ENCODE measurements at places on chromosomes 4 and X.

GRCh38 chr4:56909086-56909894, 1.6 kb downstream of the REST start:
- peaks cover 51% of the 10 kb centered on the region for H3K4me1 ChIP-seq
- peak; percentile 77 for DNase-seq
- peaks cover 9% of the 10 kb centered on the region for H3K27me3 ChIP-seq
- H3K36me3 ChIP-seq: peaks cover 28% of the 10 kb centered on the region
- H3K27ac ChIP-seq: peak overlapping the region; percentile 95

- no peak overlapping the region for H3K4me3 ChIP-seq
- no peaks in the 10 kb centered on the region for H3K27me3 ChIP-seq
- H3K27ac ChIP-seq: peak overlapping the region; percentile 75
- DNase-seq: peak; percentile 77
- peaks cover 38% of the 10 kb centered on the region for H3K36me3 ChIP-seq
Measured at GRCh38 chr4:102734591-102735385, 26.0 kb downstream of the MANBA start.

DNA sequence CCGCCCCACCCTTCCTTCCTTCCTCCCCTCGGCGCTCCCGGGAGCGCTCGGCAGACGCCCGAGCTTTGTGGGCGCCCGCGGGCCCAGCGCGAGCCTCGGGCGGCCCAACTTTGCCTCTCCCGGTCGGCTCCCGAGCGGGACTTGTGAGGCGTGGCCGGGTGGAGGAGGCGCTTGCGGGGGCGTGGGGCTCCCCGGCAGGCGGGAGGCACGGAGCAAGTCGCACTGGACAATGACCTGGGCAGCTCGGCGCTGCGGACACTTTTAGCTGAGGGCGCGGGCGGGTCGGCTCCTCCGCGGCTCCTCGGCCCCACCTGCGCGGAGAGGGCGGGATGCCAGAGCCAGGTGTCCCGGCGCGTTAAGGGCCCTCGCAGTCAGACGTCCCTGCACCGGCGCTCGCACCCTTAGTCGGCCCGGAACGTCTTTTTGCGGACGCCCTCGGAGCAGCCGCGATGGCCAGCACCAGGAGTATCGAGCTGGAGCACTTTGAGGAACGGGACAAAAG, 385 bp downstream of the DCLK2 start:
- H3K27ac ChIP-seq: no peak overlapping the region
- H3K27me3 ChIP-seq: peaks cover 72% of the 10 kb centered on the region
- no peak for DNase-seq
- peaks cover 11% of the 10 kb centered on the region for H3K4me1 ChIP-seq

GRCh38 chr4:126242679-126243390, 928.1 kb downstream of the FAT4 start:
- no peaks in the 10 kb centered on the region for H3K4me1 ChIP-seq
- DNase-seq: no peak
- H3K27me3 ChIP-seq: no peaks in the 10 kb centered on the region
- no peaks in the 10 kb centered on the region for H3K36me3 ChIP-seq
- no peak overlapping the region for H3K27ac ChIP-seq
- H3K4me3 ChIP-seq: no peak overlapping the region

DNA sequence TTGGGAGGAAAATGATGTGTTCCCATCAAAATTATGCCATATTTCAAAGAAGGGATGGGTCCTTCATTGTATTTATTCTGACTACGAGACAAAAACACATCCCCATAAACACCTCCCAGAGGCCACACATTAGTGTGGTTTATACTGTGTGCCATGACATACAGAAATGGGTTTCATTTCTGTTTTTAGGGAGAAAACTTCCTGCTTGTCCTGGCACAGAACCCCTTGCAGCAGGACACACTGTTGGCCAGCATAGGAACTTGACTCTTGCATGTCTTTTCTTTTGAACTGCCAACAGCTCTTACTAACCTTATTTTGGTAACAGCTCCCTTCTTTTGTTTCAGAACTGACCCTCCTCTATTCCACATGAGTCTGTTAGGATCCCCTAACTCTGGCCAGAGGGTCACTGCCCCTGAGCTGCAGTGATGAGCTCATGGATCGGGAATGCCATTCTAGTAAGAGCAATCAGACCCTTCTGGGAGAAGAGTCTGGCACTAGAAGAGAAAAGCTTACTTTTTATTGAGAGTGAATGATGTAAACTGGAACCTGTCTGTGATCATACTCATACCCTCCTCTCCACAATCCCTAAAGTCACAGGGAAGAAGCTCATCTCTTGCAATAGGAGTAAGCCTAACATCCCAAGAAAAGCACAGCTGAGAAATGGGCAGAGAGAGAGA, 86.4 kb downstream of the SMIM20 start:
- no peaks in the 10 kb centered on the region for H3K36me3 ChIP-seq
- H3K27me3 ChIP-seq: peaks cover 4% of the 10 kb centered on the region

- no peak for DNase-seq
- H3K36me3 ChIP-seq: peaks cover 2% of the 10 kb centered on the region
- peaks cover 4% of the 10 kb centered on the region for H3K27me3 ChIP-seq
- H3K4me3 ChIP-seq: no peak overlapping the region
- no peaks in the 10 kb centered on the region for H3K4me1 ChIP-seq
Measured at GRCh38 chr4:38367642-38368174, 296.3 kb upstream of the KLF3 start.

- peaks cover 25% of the 10 kb centered on the region for H3K4me1 ChIP-seq
- H3K27me3 ChIP-seq: no peaks in the 10 kb centered on the region
- peak overlapping the region; percentile 77 for H3K27ac ChIP-seq
Measured at GRCh38 chr4:7867701-7868435, 71.8 kb downstream of the AFAP1 start.

DNA sequence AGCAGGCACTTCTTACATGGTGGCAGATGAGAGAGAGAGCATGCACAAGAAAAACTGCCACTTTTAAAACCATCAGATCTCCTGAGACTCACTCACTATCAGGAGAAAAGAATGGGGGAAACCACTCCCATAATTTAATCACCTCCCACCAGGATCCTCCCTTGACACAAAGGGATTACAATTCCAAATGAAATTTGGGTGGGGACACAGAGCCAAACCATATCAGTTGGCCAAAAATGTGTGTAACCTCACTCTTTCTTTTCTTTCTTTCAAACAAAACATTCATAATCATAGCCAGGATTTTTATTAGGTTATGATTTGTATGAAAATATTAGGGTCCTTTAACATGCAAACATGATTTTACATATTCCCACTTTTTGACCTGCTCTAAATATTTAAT, 222.1 kb downstream of the PCDH18 start:
- no peaks in the 10 kb centered on the region for H3K27me3 ChIP-seq
- no peaks in the 10 kb centered on the region for H3K4me1 ChIP-seq
- H3K36me3 ChIP-seq: no peaks in the 10 kb centered on the region
- no peak overlapping the region for H3K27ac ChIP-seq
